Naive thymus-derived CD4-positive, alpha-beta T cell (primary cell): ENCODE measurements at places on chromosomes 12 and 14.

DNA sequence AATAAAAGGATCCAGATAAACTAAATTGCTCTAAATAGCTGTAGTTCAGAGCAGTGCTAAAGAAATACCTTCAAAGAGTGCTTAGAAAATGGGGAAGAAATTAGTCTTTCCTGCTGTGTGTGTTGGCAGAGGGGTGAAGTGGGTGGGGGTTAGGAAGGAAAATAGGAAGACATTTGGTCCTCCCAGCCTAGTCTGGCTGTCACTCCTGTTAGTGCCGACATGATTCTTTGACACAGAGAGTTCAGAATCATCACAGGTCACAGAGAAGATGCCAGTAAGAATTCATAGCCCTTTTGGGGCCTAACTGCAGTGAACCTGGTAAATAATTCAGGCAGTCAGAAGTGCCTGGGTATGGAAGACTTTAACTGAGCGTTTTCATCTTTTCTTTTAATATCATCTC lies 74.8 kb downstream of the FLRT2 start:
- DNase-seq = no peak

DNA sequence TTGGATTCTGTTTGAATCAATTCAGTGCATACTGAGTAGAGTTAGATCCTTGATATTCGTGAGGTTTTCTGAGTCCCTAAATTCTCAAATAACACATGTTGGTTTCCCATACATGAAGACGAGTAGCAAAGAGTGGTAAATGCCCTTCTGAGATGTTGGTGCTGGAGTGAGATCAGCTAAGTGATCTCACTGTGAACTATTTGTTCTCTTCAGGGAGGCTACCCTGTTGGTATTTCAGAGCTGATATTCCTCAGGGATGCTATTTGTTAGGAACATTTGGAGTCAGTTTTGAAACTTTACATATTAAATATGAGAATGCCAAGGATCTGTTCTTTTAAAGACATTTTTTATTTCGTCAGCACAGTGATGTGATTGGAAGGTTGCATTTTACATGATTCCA lies 54.7 kb downstream of the SUSD6 start:
- DNase-seq = no peak

- no peak for DNase-seq
Observed at GRCh38 chr14:30443368-30444007, 115.5 kb upstream of the G2E3 start.

GRCh38 chr12:116484807-116485206 lies 74.4 kb upstream of the MAP1LC3B2 start:
- no peak for DNase-seq

GRCh38 chr12:102957339-102958050 lies at the start of gene ASCL1:
Gene ASCL1 (plus strand): TSS chr12:102957674. CDS start chr12:102958245, 571 bp downstream.
- no peak for DNase-seq

DNA sequence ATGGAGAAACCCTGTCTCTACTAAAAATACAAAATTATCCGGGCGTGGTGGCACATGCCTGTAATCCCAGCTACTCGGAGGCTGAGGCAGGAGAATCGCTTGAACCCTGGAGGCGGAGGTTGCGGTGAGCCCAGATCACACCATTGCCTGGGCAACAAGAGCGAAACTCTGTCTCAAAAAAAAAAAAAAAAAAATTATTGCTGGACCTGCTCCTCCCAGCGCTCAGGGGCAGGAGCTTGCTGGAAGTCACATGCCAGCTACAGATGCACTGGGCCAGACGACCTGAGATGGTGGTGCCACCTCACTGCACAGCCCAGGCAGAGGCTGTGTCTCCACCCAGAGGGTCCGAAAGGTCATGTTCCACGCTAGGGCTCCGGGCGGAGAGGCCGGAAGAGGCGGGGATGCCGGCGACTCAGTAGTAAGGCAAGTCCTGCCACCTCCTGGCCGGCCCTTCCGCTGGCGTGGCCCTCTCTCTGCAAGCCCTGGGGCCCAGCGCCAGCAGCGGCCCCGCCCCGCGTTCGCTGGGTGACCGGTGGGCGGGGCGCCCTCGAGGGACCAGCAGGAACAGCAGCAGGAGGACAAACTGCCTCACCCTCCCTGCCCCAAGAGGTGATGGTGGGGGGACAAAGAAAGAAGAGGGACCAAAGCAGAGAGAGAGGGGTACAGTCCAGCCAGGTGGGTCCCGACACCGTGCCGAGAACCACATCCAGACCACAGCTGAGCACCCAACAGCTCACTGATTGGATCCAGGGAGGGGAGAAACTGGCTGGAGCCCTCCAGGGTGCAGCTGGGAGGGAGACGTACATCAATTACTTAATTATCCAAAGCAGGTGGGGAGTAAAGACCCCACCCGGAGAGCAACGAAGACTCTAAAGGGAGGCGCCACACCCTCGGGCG lies 3.6 kb upstream of the RHOF start:
- no peak for DNase-seq

GRCh38 chr14:48250575-48250974 lies 575.2 kb upstream of the MDGA2 start:
- DNase-seq = no peak

DNA sequence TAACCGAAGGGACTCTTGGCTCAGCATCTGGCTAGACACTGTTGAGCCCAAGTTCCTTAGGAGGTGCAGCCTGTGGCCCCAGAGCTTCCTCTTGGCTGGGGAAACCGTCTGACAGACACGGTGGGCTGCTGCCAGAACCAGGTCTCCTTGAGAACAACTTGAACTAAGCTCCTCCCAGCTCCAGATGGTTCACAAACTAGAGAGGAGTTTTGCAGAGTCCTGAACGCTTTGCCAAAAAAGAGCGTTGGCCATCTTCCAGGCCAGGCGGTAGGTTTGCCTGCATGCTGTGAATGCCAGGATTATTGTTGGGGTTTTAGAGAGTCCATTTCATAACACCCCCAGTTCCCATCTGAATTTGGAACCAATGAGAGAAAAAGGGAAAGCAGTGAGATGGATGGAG lies 399.8 kb downstream of the RGS6 start:
- DNase-seq = no peak
